AG08395 (cell line): ENCODE measurements at places on chromosomes 6 and 20.

DNA sequence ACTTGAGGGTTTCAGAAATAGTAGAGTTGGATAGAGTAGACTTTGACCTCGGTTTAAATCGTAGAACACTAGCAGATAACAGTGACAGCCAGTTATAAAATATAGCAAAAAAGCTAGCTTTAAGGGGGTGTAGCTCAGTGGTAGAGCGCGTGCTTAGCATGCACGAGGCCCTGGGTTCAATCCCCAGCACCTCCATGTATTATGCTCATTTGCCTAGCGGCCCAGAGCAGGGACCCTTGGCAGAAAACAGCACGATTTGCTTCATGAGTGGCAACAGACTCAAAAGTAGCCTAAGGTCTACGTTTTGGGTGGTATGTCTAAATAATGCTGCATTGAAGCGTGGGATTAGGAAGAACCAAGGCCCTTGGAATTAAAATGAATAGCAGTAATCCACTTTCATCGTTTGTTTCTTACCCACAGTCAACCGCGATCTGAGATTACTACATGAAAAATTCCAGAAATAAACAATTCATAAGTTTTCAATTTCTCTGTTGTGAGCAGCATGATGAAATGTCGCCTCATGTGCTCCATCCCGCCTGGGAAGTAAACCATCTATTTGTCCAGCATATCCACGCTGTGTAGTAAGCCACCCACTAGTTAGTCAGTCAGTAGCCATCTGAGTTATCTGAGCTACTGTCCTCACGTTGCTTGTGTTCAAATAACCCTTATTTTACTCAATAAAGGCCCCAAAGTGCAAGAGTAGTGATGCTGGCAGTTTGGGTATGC lies 184.9 kb downstream of the GPX5 start:
- no peak for DNase-seq

DNA sequence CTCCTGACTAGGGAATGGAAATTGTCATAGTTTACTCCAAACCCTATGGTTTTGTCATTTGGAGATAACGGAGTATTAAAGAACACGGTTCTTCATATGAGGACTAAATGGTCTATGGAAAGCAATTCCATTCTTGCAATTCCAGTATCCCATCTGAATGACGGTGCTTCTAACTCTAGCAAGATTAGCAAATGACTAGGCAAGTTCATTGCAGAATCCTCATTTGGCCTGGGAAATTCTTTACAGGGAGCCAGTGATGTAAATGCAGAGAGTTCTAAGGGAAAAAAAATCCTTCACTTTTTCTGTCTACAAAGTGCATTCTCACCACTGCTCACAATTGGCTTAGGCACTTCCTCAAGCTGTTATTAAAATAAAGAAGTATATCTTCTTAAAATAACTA lies 111.5 kb downstream of the MOXD1 start:
- DNase-seq, result no peak

DNA sequence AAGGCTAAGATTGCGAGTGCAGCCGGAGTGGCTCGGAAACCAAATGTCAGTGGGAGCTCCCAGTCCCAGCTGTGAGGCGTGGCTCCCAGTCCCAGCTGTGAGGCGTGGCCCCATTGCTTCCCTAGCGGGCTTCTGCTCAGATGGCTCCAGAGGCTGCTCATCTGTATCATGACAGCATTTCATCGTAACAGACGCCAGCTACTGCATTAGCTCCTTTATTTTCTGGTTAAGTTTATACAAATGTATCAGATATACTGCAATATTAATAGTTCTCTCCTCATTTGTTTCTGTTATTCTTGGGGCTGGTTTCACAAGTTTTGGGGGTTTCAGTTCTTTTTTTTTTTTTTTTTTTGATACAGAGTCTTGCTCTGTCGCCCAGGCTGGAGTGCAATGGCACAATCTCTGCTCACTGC lies 34.7 kb upstream of the TBXT start:
- DNase-seq, result no peak

GRCh38 chr6:3318226-3318625 lies 59.5 kb downstream of the PSMG4 start:
- DNase-seq, result no peak

DNA sequence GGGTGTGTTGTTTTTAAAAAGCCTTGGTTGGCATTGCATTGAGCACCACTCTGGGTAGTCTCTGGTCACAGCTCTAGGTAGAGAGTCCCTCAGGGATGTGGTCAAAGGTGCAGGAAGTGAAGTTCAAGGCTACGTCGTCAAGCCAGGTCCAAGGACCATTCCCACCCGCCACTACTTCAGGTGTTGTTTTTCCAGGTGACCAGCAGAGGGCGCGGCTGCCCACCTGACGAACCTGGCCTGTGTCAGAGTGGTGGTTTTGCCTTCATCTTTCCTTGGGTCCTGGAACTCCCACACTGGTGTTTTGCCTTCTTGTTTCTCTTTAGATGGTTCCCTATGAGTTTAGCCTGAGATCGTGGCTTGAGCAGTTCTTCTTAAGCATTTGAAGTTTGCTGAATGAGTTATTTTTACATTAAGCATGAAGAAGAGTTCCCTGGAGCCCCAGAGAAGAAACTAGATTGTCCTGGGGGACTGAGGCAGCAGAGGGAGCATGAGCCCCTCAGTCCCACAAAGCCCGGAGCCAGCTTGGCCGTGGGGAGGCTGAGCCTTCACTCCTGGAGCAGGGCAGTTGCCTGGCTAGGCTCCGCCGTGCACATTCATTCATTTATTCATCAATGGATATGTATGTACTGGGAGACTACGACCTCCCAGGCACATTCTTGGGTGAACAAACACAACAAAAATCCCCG lies 5.6 kb upstream of the PHACTR3 start:
- DNase-seq, result peak; percentile 68

- no peak for DNase-seq
These were observed 35.4 kb upstream of the ANGPT4 start for GRCh38 chr20:951384-952169.

DNA sequence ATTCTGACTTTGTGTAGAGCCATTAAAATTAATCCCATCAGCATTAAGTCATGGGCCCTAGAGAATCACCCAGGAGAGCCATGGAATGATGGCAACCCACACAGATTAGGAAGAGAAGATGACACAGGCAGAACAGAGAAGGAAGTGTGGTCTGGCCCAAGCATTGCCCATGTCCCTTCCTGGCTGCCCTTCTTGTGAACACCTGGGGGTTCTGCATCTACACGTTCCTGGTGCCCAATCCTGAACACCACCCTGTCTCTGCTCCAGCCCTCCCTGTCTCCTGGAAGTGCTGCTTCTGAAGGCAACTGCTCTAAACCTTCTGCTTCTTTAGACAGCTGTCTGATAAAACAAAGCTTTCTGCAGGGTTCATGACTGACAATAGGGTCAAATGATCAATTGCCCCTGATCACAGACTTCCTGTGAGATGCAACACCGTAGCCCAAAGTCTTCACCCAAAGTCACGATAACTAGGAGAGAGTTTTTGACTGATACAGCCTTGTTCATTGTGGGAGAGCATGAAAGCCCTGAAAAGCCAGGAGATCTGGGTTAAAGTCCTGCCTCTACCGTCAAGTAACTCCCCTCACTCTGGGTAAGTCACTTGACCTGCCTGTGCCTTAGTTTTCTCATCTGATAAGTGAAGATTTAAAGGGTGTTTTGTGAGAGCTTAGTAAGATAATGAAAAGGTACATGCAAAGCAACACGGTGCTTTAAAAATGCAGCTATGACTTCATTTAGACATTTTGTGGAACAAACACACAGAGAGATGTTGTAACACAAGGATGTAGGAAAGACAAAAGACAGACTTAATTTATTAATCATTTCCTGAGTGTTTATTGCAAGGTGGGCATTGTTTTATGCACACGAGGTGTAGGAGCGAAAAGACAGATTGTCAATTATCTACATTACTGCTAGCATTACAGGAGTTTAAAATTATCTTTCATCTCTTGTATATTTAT lies 291.2 kb upstream of the STXBP5 start:
- DNase-seq, result no peak

- peak; percentile 47 for DNase-seq
These were observed 390.4 kb downstream of the SYNE1 start for GRCh38 chr6:152246554-152247337.

GRCh38 chr6:117346142-117346930 lies 79.4 kb downstream of the ROS1 start:
- peak; percentile 40 for DNase-seq

- no peak for DNase-seq
These were observed 225.1 kb downstream of the BCKDHB start for GRCh38 chr6:80331522-80331921.

GRCh38 chr6:41774841-41775240 lies 4.9 kb downstream of the FRS3 start:
- no peak for DNase-seq

DNA sequence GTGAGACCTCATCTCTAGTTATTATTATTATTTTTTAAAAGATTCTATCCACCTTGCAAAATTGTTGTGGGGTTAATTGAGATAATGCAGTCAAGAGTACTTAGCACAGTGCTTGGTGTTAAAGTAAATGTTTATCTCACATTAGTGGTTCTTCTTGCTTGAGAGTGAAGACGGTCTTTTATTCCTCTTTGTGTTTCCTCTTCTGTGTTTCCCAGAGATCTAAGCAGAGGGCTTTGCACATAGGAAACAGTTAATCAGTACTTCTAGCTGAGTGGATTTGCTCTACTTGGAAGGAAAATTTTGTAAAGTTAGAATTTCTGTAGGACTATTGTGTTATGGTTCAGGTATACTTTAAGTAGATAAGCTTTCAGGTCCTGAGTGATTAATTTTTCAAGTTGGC lies 3.5 kb downstream of the ARMC2 start:
- DNase-seq, result no peak

- DNase-seq, result no peak
These were observed 82.8 kb downstream of the HMGCLL1 start for GRCh38 chr6:55496201-55496600.

- DNase-seq, result no peak
These were observed 36.9 kb downstream of the SNX9 start for GRCh38 chr6:157859775-157860504.

GRCh38 chr20:50015993-50016770 lies 33.4 kb downstream of the SNAI1 start:
- peak; percentile 47 for DNase-seq

- DNase-seq, result no peak
These were observed 94.6 kb downstream of the TFAP2B start for GRCh38 chr6:50913105-50913770.

GRCh38 chr6:148441454-148441911 lies 98.8 kb downstream of the SASH1 start:
- DNase-seq, result peak; percentile 77

DNA sequence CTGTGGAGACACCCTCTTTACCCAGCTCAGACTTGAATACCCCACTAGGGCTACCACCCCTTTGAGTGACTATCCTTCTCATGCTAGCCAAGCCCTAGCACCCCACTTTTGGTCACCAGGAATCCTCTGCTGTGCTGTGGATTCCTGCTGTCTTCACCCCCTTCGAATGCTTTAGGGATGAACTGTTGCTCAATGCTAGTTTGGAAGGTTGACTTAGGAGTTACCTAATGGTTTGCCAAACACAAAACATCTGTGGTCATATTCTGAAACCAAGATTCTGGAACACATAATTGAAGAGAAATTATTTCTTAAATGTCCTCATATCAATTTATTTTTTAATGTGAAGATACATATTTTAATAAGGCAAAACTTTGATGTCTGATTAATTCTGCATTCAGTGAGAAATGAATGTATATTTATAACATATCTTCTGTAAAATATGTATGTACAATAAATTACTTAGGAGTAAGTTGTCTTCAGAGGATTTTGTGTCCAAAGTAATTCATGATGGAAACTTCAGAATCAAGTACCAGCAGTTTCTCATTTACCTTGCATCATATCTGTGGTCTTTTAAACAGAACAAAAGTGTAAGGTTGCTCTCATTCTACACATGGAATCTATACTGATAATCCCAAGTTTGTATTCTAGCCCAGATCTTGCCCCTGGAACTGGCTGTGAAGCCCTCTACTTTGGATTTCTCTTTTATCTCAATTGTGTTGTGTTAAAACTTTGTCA lies 46.9 kb downstream of the TMEM200A start:
- peak; percentile 36 for DNase-seq

DNA sequence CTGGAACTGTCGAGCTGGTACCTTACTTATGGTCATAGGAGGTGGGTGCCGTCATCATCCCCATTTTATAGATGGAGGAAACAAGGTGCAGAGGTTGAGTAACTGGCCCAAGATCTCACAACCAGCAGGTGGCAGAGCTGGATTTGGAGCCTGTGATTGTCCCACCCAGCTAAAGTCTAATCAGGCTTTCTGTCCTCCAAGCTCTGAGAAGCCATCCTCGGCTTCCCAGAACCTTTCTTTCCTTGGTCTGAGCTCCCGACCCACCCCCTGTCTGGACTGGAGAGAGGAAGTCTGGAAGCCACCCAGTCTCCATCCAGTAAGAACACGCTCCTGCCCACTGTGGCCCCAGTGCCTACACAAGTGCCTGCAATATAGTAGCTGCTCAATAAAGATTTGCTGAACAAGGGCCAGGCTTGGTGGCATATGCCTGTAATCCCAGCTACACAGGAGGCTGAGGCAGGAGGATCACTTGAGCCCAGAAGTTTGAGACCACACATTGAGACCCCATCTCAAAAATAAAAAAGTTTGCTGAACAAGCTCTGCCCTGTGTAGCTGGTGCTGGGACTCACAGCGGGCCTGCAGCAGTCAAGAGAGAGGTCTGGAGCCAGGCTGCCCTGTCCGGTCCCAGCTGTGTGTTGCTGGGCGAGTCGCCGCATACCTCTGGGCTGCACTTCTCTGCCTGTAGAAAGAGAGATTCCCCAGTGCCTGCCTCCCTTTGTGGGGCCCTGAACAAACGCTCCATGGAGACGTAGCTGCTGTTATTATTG lies 32.5 kb upstream of the DLGAP4 start:
- DNase-seq, result peak; percentile 48

GRCh38 chr6:157019115-157019641 lies 242.0 kb downstream of the ARID1B start:
- no peak for DNase-seq

GRCh38 chr20:45934046-45934585 lies 367 bp upstream of the PCIF1 start:
- DNase-seq, result no peak

DNA sequence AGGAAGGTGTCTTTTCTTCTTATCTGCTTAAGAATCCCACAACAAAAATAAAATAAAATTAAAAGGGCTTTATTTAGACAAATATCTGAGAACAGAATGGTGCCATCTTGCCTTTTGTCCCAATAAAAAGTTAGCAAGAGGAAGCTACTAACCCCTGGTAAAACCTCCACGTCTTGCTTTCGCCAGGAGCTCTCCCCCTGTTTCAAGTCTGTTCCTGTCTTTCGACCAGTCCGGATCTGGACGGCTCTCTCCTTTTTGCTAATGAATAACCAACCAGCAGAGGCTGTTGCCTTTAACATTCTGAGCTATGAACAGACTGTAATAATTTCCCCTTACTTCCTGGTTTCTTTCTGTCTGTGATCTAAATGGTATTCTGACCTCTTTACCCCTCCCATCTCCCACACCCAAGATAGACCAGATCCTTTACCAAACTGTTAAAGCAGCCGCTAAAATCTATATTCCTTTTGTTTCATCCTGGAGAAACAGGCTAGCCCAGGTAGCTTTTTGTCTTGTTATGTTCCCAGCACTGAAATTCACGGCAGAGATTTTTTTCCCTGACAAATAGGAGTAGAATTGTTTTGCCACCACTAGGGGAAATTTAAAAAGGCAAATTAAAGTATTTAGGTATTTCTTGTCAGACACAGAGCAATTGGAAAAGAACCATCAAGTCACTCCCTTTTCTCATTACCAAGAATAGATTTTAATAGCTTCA lies at the start of gene FRK:
FRK (minus strand) TSS at position 320 of the 712 bp plus-strand sequence. CDS start 580 bp downstream, outside the sequence.
- peak; percentile 46 for DNase-seq
